ENCODE measurements at places on chromosomes 4 and X.
A peak's percentile ranks its signal among the peaks of the same experiment; 100 is the strongest.

DNA sequence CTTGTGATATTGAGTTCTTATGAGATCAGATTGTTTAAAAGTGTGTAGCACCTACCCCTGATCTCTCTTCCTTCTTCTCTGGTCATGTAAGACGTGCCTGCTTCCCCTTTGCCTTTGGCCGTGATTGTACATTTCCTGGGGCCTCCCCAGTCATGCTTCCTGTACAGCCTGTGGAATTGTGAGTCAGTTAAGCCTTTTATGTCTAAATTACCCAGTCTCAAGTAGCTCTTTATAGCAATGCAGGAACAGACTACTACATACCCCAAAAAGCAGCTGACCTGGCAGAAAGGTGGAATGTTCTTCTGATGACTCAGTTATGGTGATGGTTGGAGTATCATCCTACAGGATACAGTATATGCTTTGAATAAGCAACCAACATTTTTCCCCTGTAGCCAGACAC, 11.4 kb upstream of the MCUB start:
- peak; percentile 89 for DNase-seq

GRCh38 chr4:169251291-169252235, 19.2 kb downstream of the SH3RF1 start:
- DNase-seq: peak; percentile 17

GRCh38 chr4:25487155-25487554, 110.1 kb downstream of the ANAPC4 start:
- DNase-seq: no peak

DNA sequence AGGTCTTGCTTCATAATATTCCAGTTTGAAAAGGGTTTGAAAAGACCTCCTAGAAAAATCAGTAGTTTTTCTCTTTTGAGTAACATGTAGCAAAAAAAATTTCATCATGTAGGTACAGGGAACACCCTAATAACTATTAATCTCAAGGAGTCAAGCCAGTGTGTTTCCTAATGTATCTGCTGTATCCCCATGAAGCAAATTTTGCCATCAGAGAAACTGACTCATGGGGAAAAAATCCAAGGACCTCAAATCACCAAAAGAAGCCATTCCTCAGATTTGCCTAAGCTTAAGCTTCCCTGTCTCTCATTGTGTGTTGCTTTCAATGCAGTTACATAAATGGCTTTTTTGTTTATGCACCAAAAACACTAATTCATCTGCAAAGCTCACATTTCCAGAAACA, 29.7 kb downstream of the F9 start:
- peak; percentile 15 for DNase-seq

DNA sequence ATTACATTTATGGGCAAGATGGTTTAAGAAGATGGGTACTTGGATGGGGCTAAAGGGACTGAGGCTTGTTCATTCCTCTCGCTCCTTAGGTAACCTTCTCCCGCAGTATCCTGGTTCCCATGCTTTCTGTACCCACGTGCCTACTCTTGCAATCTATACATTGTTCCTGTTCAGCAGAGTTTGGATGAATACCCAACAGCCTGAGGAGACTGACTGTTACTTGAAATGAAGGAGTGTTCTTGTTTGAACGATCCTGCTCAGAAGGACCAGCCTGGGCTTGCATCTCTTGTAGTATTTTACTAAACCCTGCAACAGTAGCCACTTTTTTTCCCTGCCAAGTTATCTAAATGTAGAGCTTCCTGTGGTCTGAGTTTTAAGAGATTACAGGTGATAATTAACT, 33.7 kb upstream of the ADH6 start:
- no peak for DNase-seq

DNA sequence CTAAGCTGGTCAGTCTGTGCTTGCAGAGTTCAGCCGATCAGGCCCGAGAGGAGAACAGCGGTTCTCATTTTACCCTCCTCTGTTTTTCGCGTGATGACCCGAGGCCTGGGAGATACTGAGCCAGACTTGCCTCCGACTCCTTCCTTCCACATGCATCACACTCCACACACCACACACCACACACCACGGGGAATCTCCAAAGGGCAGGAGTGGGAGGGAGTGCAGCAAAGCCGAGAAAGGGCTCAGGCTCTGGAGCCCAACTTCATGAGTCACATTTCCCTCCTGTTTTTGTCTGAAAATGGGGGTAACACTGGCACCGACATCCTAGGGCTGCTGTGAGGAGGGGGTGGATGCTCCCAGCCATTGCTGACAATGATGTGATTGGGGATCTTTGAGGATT, 38.9 kb downstream of the TKTL1 start:
- DNase-seq: no peak

- DNase-seq: no peak
These were observed 45.0 kb downstream of the TMEM47 start for GRCh38 chrX:34612036-34612435.

DNA sequence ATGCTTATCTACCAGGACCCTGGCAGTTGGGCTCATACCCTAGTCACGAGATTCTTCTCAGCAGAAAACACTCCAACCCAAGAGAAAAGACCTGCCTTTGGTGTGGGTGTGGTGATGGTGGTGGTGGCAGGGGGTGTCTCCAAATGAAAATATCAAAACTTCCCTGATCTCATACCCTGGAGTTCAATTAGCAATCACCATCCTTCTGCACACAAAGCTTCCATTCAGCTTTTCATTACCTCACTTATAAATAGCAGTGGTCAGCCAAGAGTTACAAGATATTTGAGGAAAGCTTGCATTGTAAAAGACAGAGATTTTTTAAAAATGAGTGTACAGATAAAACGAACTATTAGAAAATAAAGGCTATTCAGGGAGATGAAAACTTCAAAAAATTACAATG, 580.8 kb upstream of the MAGEB2 start:
- no peak for DNase-seq

DNA sequence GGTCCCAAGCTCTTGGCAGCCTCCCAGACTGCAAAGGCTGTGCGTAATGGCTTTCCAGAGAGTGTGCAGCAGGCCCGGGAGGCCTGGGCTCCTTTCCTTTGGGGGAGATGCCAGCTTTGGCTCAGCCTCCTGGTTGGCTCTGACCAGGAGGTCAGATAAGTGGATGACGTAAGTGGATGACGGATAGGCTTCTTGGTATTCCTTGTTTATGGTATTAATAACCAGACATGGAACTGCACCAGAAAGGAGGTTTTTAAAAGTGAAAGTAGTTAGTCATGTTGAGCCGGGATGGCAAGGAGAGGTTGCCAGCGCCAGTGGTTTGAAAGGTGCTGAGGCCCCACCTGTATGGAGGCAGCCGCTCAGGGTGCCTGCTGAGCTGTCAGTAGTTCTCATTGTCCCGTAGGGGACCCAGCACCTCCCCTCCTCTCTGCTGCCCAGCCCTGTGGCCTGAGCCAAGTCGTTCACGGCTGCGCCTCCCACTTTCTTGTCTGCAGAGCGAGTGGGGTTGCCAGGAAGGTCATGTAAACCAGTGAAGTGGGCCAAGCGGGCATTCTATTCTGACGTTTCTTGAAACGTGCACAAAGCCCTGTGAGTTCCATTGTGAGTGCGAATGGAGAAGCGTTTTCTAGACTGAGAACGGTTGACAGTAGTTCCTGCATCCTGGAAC, 28.7 kb upstream of the STOX2 start:
- DNase-seq: peak; percentile 85

DNA sequence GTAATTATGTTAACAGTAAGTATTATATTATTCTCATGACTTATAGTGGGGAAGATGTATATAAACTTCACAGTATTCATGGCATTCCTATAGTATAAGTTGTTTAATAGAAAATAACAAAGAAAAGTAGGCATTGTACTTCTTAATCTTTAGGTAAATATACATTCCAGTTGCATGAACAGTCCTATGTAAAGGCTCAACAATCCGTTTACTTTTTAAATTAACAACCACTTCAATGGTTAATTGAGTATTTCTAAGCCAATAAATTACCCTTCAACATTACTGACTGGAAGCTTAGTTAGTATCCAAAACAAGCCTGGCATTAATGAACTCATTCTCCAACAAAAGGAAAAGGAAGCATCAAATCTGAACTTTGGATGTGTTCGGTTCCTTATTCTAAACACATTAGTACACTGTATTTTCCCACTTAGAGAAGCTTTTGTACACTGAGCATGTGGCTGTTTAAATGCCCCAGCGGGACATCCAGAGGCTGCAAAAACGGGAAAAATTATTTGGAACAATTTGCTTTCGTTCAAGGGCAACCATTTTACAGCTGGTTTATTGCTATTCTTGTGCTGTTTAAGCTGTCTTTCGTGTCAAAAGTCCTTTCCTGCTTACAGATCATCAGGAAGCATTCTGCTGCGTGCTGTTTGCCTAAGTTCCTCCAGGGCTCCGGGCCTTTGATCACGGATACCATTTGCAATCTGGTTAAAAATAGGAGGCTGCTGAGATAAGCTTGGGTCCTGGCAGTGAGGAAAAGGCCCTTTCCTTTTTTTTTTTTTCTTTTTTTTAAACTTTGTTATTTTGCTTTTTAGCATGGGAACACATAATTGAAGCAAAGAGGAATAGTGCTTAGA, 460.3 kb downstream of the SPRY1 start:
- peak; percentile 31 for DNase-seq

- DNase-seq: peak; percentile 84
These were observed 207.5 kb downstream of the ANK2 start for GRCh38 chr4:113256946-113257345.

DNA sequence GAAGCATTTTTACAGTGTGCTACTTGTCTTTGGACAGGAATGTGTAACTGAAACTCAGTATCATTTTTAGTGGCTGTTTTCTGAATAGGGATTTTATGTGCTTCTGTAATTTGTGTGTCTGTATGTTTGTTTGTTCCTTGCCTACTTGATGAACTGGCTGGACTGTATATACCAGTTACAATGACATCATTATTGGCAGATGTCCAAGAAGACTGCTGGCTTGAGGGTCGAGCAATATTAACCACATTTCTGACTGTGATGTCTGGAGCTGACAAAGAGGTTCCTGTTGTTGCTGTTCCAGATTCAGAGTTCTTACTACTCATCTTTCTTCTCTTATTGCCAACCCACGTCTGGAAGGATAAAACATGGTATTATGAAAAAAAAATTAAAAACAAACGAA, 33.0 kb downstream of the HDX start:
- DNase-seq: peak; percentile 28

- peak; percentile 100 for DNase-seq
These were observed 137.5 kb downstream of the PALLD start for GRCh38 chr4:168634276-168634802.

GRCh38 chrX:30822764-30823163, 66.3 kb downstream of the TAB3 start:
- DNase-seq: peak; percentile 20

DNA sequence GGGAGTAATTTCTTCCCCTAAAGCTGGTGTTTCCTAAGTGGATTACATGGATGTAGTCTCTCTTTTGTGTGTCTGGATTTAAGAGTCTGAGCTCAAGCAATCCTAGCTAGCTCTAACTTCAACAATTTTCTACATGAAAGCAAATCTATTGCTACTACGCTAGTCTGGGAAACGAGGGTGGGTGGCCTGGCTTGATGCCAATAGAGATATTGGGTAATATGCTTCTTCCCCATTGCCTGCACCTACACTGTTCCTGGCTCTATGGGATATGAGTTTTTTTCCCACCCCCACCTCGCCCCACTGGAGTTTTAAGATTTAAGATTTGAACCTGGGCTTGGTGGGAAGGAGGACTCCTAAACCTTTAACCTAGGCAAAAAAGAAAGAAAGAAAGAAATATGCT, 158.8 kb downstream of the RBM46 start:
- no peak for DNase-seq

GRCh38 chrX:3584415-3584996, 128.9 kb downstream of the PRKX start:
- no peak for DNase-seq

GRCh38 chr4:153137159-153137558, 67.1 kb upstream of the TRIM2 start:
- peak; percentile 94 for DNase-seq

- no peak for DNase-seq
These were observed 6.4 kb downstream of the BMX start for GRCh38 chrX:15507005-15507404.

DNA sequence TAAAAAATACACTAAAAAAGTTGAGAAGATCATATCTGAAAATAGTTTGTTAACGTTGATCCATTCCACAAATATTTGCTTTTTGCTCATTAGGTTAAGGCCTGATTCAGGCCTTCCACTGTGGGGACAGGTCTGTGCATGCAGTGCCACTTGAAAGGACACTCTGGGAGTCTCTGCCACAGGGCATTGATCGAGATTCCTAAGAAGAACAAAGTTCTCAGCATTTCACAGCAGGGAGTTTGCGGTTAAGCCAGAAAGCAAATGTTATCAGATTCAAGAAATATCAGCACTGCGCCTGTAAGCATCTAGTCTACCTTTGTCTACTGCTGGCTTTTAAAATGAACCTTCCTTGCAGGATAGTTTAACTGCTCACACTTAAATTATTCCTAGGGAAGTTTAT, 62.2 kb upstream of the TNIP3 start:
- DNase-seq: no peak

- peak; percentile 38 for DNase-seq
These were observed 91.9 kb upstream of the BCOR start for GRCh38 chrX:40189637-40190036.

DNA sequence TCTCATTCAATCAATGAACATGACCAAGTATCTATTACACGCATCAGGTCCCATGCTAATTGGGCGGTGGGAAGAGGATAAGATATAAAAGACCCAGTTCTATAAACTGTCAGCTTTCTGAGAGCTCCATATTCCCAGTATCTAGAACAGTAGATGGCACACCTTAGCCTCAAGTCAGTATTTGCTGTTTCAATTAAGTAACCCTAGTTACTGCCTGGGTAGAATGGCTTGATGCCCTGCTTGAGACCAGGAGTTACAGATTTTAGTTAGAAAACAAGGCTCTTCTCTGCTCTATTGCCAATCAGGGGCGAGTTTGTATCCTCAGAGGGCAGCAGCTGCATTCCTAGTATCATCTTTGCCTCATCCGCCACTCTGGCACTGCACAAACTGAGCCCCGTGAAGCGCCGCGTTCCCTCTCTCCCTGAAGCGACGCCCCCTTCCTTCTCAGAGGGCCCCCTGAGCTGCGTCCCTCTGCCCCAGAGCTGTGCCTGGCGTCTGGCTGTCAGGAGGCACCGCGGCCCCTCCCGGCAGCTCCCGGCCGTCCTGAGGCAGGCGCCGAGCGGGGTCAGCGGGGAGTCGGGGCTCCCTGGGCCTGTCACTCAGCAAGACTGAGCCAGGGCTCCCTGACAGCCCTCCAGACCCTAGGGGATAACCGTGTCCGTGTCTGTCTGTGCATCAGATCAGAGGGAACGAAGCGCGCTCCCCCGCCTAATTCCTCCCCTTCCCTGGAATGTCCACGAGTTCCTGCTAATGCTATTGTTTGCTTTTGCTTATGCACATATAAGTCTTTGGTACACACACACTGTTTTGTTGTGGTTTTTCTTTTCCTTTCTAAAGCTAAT, 212.4 kb upstream of the TTC29 start:
- peak; percentile 18 for DNase-seq

- DNase-seq: peak; percentile 66
These were observed 671.5 kb upstream of the GRIA3 start for GRCh38 chrX:122512561-122513072.

Measured in fibroblast of skin of right biceps (primary cell).